RWPE1 (cell line): ENCODE measurements at places on chromosomes 12 and 14.

GRCh38 chr12:50251619-50252252 is 31.6 kb downstream of the LIMA1 start:
- DNase-seq, result no peak

DNA sequence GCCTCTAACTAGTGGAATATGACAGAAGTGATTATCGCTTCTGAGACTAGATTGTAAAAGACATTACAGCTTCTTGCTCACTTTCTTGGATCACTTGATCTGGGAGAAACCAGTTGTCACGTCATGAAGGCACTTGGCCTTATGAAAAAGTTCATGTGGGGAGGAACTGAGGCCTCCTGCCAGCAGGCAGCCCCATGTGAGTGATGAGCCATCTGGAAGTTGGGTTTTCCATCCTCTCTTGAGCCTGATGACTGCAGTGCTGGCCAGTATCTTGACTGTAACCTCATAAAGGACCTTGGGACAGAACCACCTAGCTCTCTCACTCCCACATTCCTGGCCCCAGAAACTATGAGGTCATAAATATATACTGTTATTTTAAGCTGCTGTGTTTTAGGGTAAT is 28.0 kb downstream of the TTLL5 start:
- no peak for DNase-seq

DNA sequence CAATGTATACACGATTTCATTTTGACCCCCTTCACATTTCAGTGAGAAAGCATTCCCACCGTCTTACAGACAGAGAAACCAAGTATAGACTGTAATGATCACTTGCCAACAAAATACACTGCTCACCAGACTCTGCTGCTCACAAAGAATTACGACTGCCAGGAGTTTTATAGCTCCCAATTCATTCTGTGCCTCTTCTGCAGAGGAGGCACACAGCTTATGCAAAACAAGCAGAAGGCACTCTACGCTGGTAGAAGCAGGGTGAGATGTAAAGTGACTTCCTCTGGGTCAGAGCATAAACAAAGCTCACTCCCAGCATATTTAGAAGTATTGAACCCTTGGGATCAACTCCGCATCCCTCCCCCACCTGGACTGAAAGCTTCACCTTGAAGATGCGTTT is 14.6 kb downstream of the SPTB start:
- no peak for DNase-seq

GRCh38 chr12:30824311-30824710 is 69.6 kb upstream of the CAPRIN2 start:
- DNase-seq, result no peak

GRCh38 chr14:90577661-90578282 is 180.9 kb downstream of the CALM1 start:
- no peak for DNase-seq

DNA sequence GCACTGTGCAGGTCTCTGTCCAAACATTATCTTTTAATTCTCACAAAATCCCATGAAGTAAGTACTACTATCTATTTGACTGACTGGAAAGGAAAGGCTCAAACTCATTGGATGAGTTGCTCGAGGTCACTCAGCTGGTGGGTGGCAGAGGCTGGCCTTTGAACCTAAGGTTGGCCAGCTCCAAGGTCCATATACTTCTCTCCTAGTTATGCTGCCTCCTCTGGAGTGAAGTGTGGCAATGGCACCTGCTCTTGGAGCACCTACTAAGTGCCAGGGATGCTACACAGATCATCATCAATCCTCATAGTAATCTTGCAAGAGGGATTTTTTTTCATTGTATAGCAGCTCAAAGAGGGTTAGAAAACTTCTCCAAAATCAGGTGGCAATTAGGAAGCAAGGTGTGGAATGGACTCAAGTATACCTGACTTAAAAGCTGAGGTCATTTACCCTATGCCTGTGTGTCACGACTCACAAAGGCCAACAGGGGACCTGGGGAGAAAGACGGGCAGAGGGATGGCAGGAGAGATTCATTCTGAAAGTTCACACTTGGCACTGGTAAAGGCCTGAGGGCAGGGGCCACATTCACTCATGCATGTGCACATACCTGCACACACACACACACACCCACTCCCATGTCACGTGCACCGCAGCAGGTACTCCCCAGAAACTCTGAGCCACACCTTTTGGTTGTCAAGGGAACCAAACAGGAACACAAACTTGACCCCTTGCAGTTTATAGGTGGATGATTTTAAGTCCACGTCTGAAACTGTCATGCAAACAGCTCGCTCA is 146.4 kb downstream of the FOXN3 start:
- peak; percentile 23 for DNase-seq

GRCh38 chr12:94602024-94602423 is 48.3 kb downstream of the TMCC3 start:
- no peak for DNase-seq

GRCh38 chr12:72054511-72054910 is 115.9 kb downstream of the TPH2 start:
- DNase-seq, result no peak
